ENCODE measurements at places on chromosomes 1 and 21.

- DNase-seq = no peak
Measured at GRCh38 chr1:229022595-229023333, 248.1 kb upstream of the RAB4A start.

DNA sequence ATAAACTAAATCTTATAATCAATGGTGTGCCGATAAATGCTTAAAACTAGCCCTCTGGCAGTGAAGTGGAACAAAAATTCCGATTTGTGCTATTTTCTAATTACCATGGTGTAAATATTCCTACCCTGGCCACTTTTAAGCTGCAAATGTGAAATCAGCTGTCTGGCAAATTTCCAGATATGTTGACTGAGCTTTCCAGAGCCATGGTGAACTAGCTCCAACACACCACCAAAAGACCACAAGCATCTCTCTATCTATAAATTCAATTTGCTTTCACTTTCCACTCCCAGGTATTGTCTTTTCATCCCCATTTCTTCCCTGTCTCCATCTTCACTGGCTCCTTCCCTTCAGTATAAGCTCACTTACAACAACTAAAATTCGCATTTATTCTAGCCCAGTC, 152.3 kb upstream of the RGS18 start:
- DNase-seq = no peak

GRCh38 chr21:41940431-41940830, 13.4 kb downstream of the C2CD2 start:
- DNase-seq = no peak

GRCh38 chr1:205188596-205188995, 22.9 kb downstream of the DSTYK start:
- DNase-seq = no peak

DNA sequence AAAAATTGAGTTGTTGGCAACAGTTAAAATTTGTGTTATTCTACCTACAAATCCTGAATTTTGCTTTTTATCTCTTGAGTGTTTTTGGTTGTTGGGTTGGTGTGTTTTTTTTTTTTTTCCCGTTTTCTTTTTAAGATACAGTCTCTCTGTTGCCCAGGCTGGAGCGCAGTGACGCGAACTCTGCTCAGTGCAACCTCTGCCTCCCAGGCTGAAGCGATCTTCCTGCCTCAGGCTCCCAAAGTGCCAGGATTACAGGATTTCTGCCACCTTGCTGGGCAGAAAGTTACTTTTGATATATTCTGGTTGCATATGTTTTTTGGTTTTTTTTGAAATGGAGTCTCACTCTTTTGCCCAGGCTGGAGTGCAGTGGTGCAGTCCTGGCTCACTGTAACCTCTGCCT, 4.2 kb downstream of the PCNT start:
- DNase-seq = no peak

GRCh38 chr1:40742363-40743061, 41.1 kb upstream of the KCNQ4 start:
- DNase-seq = no peak
